Stimulated activated CD8-positive, alpha-beta memory T cell treated with anti-CD3 and anti-CD28 coated beads, Interleukin-7, amount 100 ng/mL, for 1 hour (primary cell): ENCODE measurements at places on chromosomes 2 and 18.

GRCh38 chr18:13471198-13471845 lies 252.8 kb downstream of the LDLRAD4 start:
- DNase-seq, result no peak

GRCh38 chr18:11310476-11311086 lies 161.2 kb upstream of the PIEZO2 start:
- no peak for DNase-seq

- DNase-seq, result no peak
Measured at GRCh38 chr2:178211943-178212342, 17.6 kb downstream of the OSBPL6 start.

- DNase-seq, result no peak
Measured at GRCh38 chr18:46257366-46257765, 153.2 kb downstream of the HAUS1 start.

DNA sequence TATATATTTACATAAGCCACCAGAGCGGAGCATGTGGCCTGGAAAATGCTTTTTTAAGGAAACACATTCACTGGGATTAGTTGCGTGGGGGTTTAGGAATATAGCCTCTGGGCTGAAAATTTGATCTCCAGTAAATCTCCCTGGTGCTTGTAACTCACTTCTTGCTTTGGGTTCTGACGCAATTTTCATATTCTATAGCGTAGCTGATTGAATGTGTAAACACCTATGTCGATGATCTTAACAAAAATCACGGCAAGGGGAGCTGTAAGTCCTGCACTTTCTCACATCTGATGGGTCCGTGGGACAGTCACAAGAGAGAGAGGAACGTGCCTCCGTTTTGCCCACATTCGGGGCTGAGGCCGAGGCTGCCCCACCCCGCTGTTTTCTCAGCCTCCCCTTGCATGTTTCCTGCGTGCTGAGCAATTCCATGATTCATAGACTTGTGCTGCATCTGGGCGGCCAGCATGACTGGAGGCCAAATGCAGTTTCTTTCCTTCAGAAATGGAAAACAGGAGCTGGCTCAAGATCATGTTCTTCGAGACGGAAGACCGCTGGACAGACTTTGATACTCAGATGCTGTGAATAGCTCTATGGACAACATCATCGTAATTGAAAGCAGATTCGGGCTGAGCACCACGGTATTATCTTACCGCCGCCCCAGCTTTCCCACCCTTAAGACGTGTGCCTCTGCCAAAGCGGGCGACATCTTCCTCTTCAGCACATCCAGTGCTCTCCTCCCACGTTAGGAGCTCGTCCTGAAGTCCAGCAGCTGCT lies 109.2 kb downstream of the TMEM18 start:
- DNase-seq, result no peak

DNA sequence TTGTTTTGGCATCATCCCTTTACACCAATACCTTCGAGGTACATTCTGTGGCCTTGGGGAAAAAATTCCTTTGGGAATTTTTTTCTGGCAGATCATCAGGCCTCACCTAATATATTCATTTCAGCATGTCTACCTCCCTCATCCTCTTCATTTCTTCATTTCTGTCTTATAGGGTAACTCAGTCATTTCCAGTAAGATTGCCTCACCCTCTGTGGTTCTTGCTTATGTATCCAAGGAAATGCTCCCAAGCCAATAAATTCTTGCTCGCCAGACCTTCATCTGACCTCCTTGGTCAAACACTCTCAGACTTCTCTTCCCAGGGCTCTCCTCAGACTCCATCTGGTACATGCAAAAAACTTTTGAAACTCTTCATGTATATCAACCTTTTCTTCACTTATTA lies 265.6 kb downstream of the TMX3 start:
- DNase-seq, result no peak

DNA sequence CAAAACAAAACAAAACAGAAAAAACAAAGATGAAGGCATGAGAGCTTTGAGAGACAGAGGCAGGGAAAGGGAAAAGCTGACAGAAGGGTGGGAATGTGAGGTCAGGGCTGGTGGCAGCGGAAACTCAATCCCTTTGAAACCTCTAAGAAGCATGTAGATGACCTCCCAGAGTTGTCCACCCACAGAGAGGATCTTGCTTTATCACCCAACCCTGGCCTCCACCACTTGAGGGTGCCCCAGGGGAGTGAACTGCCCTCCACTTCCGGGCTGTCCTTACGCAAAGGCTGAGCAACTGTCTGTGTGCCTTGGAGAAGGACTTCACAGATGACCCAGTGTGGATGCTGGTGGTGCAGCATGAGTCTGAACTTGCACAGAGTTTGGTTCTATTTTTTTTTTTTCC lies 26.7 kb downstream of the PDCL3 start:
- no peak for DNase-seq

DNA sequence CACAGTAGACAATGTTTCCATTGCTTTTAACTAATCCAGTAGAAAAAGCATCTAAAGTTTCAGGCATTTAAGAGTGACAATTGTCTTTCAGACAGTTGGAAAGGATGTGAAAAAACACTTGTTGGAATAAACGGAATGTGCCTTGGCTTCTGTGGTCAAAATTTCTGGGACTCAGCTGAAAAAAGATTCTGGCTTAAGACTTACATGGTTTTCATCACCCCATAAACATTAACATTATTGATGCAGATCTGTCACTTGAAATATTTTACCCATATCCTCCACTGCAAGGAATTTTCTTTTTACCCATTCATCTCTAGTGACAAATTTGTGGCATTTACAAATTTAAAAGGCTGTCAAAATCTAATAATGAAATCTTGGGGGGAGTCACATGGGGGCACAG lies 166.0 kb downstream of the SRBD1 start:
- no peak for DNase-seq

- no peak for DNase-seq
Measured at GRCh38 chr2:107669335-107669734, 157.4 kb upstream of the RGPD4 start.

DNA sequence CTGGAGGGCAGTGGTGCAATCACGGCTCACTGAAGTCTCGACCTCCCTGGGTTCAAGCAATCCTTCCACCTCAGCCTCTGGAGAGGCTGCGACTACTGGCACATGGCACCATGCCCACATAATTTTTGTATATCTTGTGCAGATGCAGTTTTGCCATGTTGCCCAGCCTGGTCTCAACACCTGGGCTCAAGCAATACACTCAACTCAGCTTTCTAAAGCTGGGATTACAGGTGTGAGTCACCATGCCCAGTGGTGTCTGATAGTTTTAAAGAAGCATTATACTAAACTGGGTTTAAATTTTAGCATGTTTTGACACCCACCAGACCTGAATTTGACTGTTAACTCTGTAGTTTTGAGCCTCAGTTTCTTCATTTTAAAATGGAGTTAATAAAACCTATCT lies 109.4 kb upstream of the SLC38A11 start:
- no peak for DNase-seq

- no peak for DNase-seq
Measured at GRCh38 chr18:43563780-43564179, 286.5 kb upstream of the SYT4 start.

DNA sequence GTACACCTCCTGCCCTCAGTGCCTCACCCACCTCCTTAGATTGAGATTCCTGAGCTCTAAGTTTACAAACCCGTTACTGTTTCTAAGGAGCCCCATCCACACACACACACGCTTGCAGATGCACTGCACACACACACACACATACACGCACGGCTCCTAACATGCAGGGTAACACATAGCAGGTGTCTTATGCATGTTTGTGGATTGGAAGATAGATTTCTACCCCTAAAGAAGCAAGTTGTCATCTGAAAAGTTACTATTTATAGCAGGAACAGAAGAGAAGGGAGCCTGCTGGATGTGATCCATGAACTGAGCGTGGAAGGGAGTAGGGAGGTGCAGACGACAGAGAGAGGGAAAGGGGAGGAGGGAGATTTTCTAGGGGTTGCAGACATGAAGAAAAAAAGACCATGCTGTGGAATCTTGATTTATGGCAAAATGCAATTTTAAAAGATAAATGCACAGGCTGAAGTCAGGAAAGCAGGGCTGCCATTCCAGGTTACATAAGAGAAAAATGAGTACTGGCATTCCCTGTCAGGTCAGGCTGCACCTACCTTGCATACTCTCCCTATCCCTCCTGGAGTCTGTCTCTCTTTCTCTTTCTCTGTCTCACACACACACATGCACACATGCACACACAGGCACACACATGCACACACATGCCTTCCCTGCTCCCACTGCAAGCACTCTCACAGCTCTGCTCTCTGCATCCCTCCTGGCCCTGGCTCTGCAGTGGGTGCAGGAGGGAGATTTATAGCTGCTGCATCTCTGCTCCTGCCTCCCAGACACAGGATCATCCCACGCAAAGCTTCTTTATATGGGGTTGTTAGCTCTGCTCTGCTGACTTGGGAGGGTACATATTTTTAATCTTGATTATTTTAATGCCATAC lies 192.6 kb upstream of the MYT1L start:
- no peak for DNase-seq

DNA sequence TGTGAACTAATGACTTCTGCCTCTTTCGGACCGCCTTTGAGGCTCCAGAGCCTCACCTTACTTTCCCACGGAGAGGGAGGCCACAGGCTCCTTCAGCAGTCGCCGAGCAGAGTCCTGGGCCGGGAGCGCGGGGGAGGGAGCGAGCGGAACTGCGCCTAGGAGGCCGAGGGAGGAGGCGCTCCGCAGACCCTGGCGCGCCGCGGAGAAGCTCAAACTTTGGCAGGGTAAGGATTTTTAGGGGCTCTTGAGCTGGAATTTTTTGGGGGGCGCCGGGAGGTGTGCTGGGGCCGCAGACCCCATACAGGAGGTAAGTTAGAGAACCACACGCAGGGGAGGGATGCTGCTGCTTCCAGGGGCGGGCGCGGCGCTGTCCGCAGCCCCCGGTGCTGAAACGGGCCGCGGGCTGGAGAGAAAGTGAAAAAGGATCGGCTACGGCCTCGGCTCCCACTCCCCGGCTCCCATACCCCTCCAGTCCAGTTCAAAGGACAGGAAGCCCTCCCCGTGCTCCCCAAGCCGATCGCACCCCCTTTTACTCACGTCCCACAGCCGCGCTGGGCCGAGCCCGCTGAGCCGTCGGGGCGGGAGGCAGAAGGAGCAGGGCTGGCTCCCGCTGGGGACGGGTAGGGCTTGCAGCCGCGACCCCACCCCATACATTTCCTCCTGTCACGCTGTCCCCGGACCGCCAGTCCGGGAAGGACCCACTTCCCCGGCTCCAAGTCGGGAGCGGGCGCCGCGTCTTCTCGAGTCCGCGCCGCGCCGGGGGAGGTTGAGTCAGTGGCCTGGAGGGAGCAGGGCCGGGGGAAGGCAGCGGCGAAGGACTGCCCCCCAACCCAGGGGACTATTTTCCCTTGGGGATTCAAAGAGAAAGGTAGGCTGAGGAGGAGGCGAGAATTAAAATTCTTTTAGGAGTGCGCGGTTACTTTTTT lies at the start of gene CNGA3:
TSS of gene CNGA3 (plus strand) at position 146 of the 926 bp plus-strand sequence. CDS start 23,520 bp downstream, outside the sequence.
- DNase-seq, result no peak

- no peak for DNase-seq
Measured at GRCh38 chr2:6538607-6539006, 327.1 kb downstream of the CMPK2 start.

DNA sequence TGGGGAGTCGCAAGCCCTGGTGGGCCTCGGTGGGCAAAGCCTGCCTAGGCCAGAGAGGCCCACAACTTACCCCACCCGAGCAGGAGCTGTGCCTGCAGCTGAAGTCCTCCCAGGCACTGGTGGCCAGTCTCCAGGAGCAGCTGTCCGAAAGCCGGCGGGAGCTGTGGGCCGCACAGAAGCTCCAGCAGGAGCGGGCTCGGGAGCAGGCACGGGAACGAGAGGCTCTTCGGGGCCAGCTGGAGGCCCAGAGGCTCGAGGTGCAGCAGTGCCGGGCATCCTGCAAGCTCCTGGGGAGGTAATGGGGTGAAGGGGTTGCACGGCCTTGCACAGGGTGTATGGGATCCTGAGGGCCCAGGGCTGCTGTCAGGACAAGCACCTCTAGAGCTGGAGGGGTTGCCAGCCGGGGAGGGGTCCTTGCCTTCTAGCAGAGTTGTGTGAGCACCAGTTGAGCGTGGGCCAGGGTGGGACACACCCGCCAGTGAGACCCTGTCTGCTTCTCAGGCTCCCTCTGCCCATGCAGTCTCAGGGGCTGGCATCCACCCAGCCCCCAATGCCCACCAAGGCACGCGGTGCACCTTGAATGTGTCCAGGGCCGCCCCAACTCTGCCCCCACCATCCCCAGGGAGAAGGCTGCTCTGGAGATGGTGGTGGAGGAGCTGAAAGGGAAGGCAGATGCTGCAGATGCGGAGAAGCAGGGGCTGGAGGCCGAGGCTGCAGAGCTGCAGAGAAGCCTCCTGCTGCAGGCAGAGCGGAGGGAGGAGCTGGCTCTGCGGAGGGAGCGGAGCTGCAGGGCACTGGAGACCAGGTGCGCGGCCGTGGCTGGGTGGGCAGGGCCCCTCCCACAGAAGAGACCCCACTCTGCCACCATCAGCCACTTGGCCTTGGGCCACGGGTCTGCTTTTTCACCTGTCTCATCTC lies 27.2 kb downstream of the CROCC2 start:
- DNase-seq, result no peak

GRCh38 chr2:120666433-120666832 lies 69.2 kb upstream of the GLI2 start:
- no peak for DNase-seq

GRCh38 chr2:202705446-202706020 lies 70.8 kb downstream of the FAM117B start:
- DNase-seq, result no peak

- no peak for DNase-seq
Measured at GRCh38 chr2:21229302-21229701, 105.5 kb downstream of the TDRD15 start.

- DNase-seq, result no peak
Measured at GRCh38 chr2:99926986-99927385, 215.4 kb downstream of the AFF3 start.

DNA sequence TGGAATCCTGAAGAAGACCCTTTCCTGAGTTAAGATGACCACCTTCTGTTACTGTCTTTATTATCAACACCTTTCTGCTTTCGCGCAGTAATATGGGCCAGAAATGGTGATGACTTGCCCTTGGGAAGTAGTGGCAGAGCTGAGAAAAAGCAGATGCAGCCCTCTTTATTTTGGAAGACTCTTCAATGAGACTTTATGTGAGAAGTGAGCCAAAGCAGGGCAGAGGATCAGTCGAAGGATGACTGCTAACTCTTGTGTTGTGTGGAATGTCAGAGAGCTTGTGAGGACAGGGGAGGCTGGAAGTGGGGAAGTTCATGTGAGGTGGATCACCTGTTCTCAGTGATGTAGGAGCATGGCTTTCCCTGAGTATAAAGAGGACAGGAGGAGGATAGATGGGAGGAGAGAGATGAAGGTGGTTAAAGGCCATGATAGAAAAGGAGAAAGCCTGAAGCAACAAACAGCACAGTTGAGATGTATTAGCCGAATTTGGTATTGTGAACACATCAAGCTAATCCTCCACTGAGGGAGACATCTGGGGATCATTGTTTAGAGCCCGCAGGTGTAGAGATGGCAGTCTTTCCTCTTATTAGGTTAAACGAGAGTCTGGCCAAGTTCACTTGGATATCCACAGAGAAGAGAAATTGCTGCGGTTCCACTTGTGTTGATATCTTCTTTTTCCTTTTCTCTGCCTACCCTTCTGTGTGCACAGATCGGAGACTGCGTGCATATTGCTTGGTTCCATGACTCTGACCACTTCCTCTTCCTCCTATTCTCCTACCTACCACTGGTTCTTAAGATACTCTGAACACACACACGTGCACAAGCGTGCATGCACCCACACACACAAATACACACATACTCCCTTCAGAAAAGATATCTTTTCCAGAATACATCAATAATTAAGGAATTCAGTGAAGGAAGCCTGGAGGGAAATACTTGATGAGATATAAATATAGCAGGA lies 67.4 kb downstream of the SLC9A2 start:
- no peak for DNase-seq

GRCh38 chr2:181648478-181649155 lies 8.3 kb downstream of the CERKL start:
- DNase-seq, result no peak
